ENCODE measurements at places on chromosomes 16 and 17.

- no peak for DNase-seq
Measured at GRCh38 chr16:30715750-30716445, 16.9 kb downstream of the SRCAP start.

- DNase-seq: no peak
Measured at GRCh38 chr16:85429776-85430522, 183.2 kb upstream of the GSE1 start.

DNA sequence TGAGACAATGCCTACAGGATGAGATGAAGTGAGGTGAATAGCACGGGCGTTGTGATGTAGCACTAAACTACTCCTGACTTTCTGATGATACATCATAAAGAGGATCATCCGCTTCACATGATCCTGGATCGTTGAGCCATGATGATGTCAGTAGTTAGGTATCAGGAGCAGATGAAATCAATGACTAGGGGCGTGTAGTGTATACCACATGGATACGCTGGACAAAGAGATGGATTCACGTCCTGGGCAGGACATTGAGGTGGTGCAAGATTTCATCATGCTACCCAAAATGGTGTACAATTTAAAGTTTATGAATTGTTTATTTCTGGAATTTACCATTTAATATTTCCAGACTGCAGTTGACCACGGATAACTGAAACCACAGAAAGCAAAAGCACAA is 156.6 kb downstream of the ANKFN1 start:
- DNase-seq: no peak

- no peak for DNase-seq
Measured at GRCh38 chr17:64783031-64783461, 120.9 kb upstream of the SMURF2 start.

- DNase-seq: no peak
Measured at GRCh38 chr16:85931596-85932402, 32.8 kb downstream of the IRF8 start.

DNA sequence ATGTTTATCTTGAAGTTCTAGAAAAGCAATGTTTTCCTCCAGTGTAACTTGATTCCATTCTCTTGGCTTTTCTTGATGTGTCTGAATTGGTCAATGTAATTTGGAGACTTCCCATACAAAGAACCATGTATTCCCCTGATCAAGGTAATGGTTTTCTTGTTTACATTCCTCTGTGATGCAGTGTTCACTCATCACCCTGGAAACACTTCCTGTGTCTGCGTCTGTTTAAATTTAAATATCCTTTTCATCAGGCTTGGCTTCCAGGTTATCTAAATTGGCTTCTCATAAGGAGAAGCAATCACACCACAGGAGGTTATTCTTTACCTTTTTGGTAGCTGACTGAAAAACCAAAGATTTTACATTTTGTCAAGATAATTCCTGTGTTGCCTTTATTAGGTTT is 237.3 kb upstream of the WSCD1 start:
- no peak for DNase-seq

DNA sequence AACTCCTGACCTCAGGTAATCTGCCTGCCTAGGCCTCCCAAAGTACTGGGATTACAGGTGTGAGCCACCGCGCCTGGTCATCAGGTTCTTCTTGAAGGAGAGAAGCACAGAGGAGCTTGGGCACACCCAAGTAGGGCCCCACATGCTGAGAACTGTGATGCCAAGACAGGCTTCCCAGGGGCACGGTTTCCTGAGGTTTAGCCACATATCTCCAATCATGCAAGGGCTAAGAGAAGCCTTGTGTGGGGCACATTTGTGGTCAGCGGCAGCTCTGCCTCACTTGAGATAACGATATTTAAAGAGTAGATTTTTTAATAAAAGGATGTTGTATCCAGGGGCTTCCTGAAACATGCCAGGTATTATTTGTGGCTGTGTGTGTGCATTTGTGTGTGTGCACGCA is 46.9 kb downstream of the CUEDC1 start:
- DNase-seq: no peak
